Activated naive CD4-positive, alpha-beta T cell treated with anti-CD3 and anti-CD28 coated beads for 36 hours (primary cell): ENCODE measurements at places on chromosomes 1 and 21. TPM values are rescaled to one million over a fixed set of nuclear protein-coding genes. Genes with fewer than 3 reads are reported as not detected.

Gene EDARADD
- 0.50 TPM for total RNA-seq

Gene TTC39A
- not detected for total RNA-seq

GRCh38 chr1:18955441-18956192 lies 859 bp downstream of the IFFO2 start:
- DNase-seq = peak; percentile 66

DNA sequence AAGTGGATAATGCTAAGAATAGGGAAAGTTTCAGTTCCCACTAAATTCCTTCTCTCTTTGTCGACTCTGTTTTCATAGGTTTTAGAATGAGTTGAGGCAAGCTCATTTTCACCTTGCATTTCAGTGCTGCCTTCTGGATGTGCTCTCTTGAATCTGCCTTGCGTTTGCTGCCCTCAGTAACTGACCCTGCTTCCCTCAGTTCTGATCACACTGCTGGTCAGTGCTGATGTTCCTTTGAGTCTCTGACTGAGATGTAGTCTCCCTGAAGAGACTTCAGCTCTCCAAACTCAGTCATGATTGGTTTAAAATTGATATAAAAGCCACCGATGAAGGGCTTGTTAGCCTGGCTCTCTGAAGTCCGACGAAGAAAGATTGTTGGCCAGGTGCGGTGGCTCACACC lies 25.2 kb upstream of the HMGN1 start:
- no peak for DNase-seq

DNA sequence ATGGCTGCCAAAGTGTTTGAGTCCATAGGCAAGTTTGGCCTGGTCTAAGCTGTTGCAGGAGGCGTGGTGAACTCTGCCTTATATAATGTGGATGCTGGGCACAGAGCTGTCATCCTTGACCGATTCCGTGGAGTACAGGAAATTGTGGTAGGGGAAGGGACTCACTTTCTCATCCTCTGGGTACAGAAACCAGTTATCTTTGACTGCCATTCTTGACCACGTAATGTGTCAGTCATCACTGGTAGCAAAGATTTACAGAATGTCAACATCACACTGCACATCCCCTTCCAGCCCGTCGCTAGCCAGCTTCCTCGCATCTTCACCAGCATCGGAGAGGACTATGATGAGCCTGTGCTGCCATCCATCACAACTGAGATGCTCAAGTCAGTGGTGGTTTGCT lies 215.8 kb upstream of the JUN start:
- no peak for DNase-seq

DNA sequence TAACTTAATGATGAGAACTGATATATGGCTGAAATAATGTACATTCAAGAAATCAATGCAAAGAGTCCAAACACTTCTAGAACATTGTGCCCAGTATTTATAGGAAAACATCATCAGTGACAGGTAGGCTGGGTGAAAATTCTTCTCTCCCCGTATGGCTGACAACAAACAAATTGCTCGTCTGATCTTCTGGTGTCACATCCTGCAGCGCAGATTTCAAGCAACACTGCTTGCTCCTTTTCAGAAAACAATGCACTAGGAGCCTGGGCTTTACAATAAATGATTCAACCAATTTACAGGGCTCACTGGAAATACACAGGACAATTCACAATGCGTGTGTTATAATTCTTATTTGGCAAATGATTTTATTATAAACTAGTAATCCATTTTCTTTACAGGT lies 185.3 kb downstream of the RERE start:
- no peak for DNase-seq

- no peak for DNase-seq
Observed at GRCh38 chr1:109963864-109964263, 20.7 kb upstream of the AHCYL1 start.
